Activated T-helper 1 cell treated with anti-CD3 and anti-CD28 coated beads, Interleukin-12 subunit alpha, Interleukin-12 subunit beta, Interleukin-2, Interleukin-4 antibody, amounts not matched to agents 30 ng/mL and 10 ng/mL and 1 ng/mL, durations not matched to agents 14 hours and 24 hours and 36 hours (primary cell): ENCODE measurements at places on chromosomes 5 and 9.

DNA sequence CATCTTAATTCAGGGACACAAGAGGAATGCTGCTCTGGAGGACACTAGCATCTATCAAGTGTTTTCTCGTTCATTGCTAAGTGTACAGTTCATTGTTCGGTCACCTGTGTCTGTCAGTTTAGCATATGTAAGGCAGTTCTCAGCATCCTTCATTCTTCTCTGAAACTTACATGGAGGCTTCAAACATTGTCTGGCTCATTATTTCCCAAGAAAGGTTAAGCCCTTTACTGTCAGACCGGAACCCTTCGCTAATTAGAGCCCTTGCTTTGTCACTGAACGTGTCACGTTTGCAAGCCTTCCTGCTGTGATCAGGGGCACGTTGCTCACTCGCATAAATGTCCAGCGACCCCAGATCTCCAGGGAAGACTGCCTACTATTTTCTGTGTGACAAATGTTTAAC lies 62.3 kb upstream of the RIOK2 start:
- no peaks in the 10 kb centered on the region for H3K27me3 ChIP-seq
- no peaks in the 10 kb centered on the region for H3K36me3 ChIP-seq
- no peak overlapping the region for H3K4me3 ChIP-seq
- DNase-seq, result no peak
- H3K27ac ChIP-seq, result no peak overlapping the region

DNA sequence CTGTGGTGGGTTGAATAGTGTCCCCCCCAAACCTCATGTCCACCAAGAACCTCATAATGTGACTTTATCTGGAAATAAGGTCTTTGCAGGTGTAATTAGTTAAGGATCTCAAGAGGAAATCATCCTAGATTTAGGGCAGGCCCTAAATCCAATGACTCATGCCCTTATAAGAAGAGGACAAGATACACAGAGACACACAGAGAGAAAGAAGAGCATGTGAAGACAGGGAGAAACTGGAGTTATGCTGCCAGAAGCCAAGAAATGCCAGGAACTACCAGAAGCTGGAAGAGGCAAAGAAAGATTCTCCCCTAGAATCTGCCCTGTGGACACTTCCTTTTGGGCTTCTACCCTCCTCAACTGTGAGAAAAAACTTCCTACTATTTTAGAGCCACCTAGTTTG lies 8.8 kb downstream of the FAM13B start:
- H3K27me3 ChIP-seq, result no peaks in the 10 kb centered on the region
- H3K36me3 ChIP-seq, result peaks cover 4% of the 10 kb centered on the region
- H3K27ac ChIP-seq, result peak overlapping the region; percentile 19
- H3K4me3 ChIP-seq, result no peak overlapping the region
- no peak for DNase-seq

DNA sequence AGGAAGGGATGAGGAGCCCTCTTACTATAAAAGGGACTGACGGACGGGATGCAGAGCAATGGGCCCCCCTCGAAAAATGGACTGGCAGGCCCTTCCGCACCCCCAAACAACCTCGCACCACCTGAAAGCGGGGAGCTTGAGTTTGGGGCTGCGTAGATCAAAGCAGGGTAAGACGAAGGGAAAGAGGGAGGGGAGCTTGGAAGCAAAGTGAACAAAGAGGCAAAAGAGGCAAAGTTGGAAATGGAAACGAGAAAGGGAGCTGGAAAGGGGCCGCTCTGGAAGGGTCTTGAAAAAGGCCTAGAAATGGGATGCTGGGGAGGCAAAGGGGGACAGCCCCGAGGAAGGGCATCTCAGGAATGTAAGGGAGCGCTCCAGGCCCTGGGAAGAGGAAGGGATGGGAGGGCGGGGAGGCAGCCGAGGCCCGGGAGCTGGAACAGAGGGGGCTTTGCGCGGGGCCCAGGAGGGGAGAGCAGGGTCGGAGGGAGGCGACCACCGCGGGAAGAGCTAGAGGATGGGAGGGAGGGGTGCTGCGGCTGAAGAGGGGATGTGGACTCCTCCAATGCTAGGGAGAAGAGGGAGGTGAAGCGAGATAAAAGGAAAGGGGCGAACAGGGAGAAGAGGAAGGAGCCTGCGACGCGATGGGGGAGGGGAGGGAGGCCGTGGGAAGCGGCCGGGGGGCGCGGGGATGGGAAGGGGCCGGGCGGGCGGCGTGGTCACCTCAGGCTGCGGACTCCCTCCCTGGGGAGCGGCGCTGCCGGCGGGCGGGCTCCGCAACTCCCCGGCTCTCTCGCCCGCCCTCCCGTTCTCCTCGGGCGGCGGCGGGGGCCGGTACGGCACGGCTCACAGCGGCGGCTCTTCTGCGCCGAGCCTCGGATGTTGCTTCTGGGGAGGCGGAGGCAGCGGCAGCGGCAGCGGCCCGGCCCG lies 577 bp downstream of the RNF145 start:
- no peaks in the 10 kb centered on the region for H3K27me3 ChIP-seq
- H3K4me1 ChIP-seq, result peaks cover 51% of the 10 kb centered on the region
- H3K36me3 ChIP-seq, result peaks cover 24% of the 10 kb centered on the region
- peak overlapping the region; percentile 97 for H3K27ac ChIP-seq
- H3K4me3 ChIP-seq, result peak overlapping the region; percentile 97
- DNase-seq, result peak; percentile 10

DNA sequence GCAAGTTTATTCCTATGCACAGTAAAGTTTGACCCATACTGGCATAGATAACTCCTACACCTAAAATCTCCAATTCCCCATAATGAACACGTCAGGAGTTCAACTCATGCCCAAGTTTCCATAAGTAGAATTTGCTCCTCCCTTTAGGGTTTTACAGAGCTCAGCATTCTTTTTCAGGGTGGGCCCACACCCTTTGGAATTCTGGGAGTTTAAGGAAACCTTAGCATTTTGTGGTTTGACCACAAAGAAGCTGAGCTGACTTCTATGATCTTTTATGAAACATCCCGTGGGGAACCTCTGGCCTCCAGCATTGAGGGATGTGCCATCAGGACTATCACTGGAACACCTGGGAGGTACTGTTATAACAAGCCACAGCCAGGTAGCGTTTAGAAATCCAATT lies 220.6 kb upstream of the MAP3K1 start:
- H3K4me3 ChIP-seq, result no peak overlapping the region
- no peak for DNase-seq
- H3K27me3 ChIP-seq, result peaks cover 7% of the 10 kb centered on the region
- no peak overlapping the region for H3K27ac ChIP-seq
- H3K4me1 ChIP-seq, result peaks cover 17% of the 10 kb centered on the region
- peaks cover 2% of the 10 kb centered on the region for H3K36me3 ChIP-seq

DNA sequence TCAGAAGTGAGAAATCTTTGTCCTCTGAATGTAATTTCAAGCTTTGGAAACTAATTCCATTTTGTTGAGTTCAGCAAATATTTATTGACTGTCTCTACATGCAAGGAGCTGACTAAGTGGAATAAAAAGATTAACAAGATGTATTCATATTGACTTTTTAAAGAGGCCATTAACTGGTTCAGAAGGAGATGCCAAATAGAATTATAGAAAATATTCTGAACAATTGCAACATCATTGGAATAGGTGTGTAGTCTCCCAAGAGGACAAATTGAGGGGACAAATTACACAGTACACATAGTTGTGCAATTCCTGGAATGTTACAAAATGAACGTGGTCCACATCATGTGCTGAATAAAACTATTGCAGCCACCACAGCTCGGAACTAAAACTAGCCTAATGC lies 224.2 kb downstream of the NPR3 start:
- no peaks in the 10 kb centered on the region for H3K27me3 ChIP-seq
- H3K4me3 ChIP-seq, result no peak overlapping the region
- H3K4me1 ChIP-seq, result no peaks in the 10 kb centered on the region
- no peak overlapping the region for H3K27ac ChIP-seq

GRCh38 chr9:94801234-94801633 lies 74.7 kb downstream of the AOPEP start:
- H3K4me1 ChIP-seq, result peaks cover 35% of the 10 kb centered on the region
- peaks cover 20% of the 10 kb centered on the region for H3K36me3 ChIP-seq
- H3K27ac ChIP-seq, result no peak overlapping the region
- no peak for DNase-seq

DNA sequence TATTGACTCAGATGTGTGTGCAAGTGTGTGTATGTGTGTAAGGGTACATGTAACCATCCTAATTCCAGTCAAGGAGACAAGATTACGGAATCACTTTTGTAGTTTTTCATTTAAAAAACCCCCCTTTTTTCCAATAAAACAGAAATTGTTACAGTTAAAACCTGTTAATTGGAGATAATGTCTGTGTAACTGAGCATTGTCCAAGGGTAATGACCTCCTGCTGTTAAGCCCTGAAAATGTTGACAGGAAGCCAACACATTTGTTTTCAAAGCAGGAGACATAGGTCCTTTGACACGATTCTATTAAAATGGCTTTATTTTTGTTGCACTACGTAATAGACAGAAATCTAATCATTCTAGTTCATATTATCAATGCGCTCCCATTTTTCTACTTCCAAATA lies 457.3 kb upstream of the ARRDC3 start:
- no peaks in the 10 kb centered on the region for H3K27me3 ChIP-seq
- no peak overlapping the region for H3K27ac ChIP-seq
- H3K4me1 ChIP-seq, result no peaks in the 10 kb centered on the region
- no peak overlapping the region for H3K4me3 ChIP-seq

- no peak for DNase-seq
- H3K4me3 ChIP-seq, result no peak overlapping the region
- H3K27ac ChIP-seq, result no peak overlapping the region
- H3K27me3 ChIP-seq, result peaks cover 8% of the 10 kb centered on the region
- H3K36me3 ChIP-seq, result no peaks in the 10 kb centered on the region
Observed at GRCh38 chr9:93893194-93893593, 62.0 kb downstream of the BARX1 start.

GRCh38 chr5:43049236-43049635 lies 9.1 kb upstream of the ANXA2R start:
- peaks cover 6% of the 10 kb centered on the region for H3K36me3 ChIP-seq
- H3K4me3 ChIP-seq, result no peak overlapping the region
- no peak for DNase-seq
- H3K27me3 ChIP-seq, result peaks cover 1% of the 10 kb centered on the region
- H3K4me1 ChIP-seq, result peaks cover 12% of the 10 kb centered on the region
- H3K27ac ChIP-seq, result no peak overlapping the region

- no peaks in the 10 kb centered on the region for H3K4me1 ChIP-seq
- H3K27me3 ChIP-seq, result no peaks in the 10 kb centered on the region
- H3K36me3 ChIP-seq, result no peaks in the 10 kb centered on the region
- H3K27ac ChIP-seq, result no peak overlapping the region
- no peak overlapping the region for H3K4me3 ChIP-seq
Observed at GRCh38 chr9:29100762-29101161, 1527.5 kb upstream of the C9orf72 start.

- no peaks in the 10 kb centered on the region for H3K36me3 ChIP-seq
- no peak overlapping the region for H3K27ac ChIP-seq
- H3K4me3 ChIP-seq, result no peak overlapping the region
- H3K4me1 ChIP-seq, result no peaks in the 10 kb centered on the region
- H3K27me3 ChIP-seq, result peaks cover 11% of the 10 kb centered on the region
Observed at GRCh38 chr5:62680121-62680520, 101.5 kb downstream of the LRRC70 start.

GRCh38 chr5:96143450-96143849 lies 181.8 kb upstream of the ELL2 start:
- peaks cover 10% of the 10 kb centered on the region for H3K27me3 ChIP-seq
- DNase-seq, result no peak
- H3K27ac ChIP-seq, result no peak overlapping the region
- no peak overlapping the region for H3K4me3 ChIP-seq

DNA sequence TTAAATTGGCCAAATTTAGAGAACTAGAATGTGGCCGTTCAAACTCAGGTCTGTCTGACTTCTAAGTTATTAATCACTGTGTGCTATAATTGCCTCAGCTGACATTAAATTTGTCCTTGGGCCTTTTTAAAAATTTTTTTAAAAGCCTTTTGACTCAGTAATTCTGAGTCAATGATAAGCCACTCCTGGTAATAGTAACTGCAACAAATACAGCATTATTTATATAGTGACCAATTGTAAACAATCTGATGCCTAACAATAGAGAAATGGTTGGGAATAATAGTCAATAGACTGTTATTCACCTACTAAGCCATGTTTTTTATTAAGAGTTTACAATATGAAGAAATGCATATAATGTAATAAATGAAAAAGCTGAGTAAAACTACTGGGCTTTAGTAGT lies 70.9 kb upstream of the FSD1L start:
- H3K36me3 ChIP-seq, result peaks cover 3% of the 10 kb centered on the region
- H3K27ac ChIP-seq, result no peak overlapping the region
- no peaks in the 10 kb centered on the region for H3K4me1 ChIP-seq
- DNase-seq, result no peak
- no peak overlapping the region for H3K4me3 ChIP-seq

DNA sequence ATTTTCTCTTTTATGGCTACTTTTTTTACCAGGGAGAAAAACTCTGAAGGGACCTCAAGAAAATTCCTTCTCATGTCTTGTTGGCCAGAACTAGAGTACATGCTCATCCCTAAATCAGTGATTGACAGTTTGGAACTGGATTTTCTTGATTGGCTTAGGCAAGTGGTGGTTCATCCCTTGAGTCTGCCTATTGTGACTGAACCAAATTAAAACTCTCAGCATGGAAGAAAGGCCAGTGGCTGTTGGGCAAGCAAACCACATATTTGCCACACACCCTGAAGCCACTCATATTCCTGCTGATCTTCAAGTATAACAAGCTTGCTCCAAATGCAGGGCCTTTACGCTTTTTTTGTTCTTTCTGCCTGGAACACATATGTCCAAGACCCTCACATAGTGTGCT lies 7.2 kb upstream of the HOMER1 start:
- H3K27ac ChIP-seq, result no peak overlapping the region
- no peaks in the 10 kb centered on the region for H3K27me3 ChIP-seq
- DNase-seq, result no peak
- peaks cover 3% of the 10 kb centered on the region for H3K36me3 ChIP-seq
- no peak overlapping the region for H3K4me3 ChIP-seq

DNA sequence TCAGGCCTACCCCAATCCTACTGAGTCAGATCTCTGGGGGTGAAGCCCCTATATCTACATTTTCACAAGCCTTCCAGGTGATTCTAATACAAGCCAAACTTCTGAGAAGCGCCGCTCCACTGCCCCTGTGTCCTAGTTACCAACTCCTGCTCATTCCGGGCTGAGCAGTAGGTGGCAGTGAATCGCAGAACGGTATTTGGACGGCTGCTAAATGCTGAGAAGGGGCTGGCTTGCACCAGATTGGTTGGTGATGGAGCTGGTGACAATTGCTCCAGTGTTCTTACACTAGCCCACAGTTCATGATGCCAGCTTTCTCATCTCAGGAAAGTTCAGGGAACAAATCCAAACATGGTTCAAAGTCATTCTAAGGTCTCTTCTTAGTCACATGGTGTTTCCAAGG lies 31.1 kb upstream of the FGF1 start:
- H3K27ac ChIP-seq, result no peak overlapping the region
- peaks cover 14% of the 10 kb centered on the region for H3K27me3 ChIP-seq
- peak; percentile 9 for DNase-seq
- no peaks in the 10 kb centered on the region for H3K36me3 ChIP-seq
- no peak overlapping the region for H3K4me3 ChIP-seq

- H3K27ac ChIP-seq, result no peak overlapping the region
- no peaks in the 10 kb centered on the region for H3K36me3 ChIP-seq
- no peaks in the 10 kb centered on the region for H3K27me3 ChIP-seq
- H3K4me1 ChIP-seq, result no peaks in the 10 kb centered on the region
- DNase-seq, result no peak
Observed at GRCh38 chr5:96004087-96004486, 42.4 kb upstream of the ELL2 start.

DNA sequence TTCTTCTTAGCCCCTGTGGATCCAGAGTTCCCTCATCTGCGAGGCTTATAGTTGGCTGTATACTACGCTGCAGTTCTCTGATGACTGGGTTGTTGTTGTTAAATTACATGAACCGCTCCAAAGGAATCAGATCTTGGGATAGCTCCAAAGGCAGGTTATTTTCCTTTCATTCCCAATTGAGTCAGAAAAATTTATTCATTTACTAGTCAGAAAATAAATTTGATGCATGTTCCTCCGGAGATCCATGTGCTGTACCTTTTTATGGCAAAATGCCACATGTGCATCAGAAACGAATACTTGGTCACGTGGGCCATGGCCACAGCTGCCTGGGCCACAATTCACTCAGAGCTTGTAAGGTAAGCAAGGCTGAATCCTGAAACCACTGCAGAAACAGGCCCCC lies 304.0 kb downstream of the NR2F1-AS1 start:
- no peaks in the 10 kb centered on the region for H3K36me3 ChIP-seq
- DNase-seq, result no peak
- H3K27me3 ChIP-seq, result peaks cover 2% of the 10 kb centered on the region
